ENCODE measurements at places on chromosomes 11 and 22.

- peak; percentile 82 for DNase-seq
Observed at GRCh38 chr22:31347251-31348008, 1.3 kb upstream of the PATZ1 start.

GRCh38 chr22:35727436-35727835, 9.8 kb downstream of the APOL5 start:
- DNase-seq = no peak

GRCh38 chr22:44620129-44620840, 81.7 kb upstream of the PRR5 start:
- peak; percentile 89 for DNase-seq

DNA sequence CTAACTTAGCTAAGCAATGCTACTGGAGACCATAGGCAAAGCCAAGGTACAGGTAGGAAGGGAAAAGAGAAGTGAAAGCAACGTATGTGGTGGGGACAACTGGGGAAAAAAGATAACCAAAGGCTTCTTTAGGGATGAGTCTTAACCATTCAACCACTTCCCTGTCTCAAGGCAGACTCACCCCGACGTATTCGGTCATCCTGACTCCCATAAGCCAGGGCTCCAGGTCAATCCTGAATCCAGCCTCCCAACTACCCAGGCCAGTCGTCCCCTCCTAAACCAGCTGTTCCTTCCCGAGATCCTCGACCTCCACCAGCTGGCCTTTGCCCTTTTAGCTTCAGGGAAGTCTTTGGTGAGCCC, 330 bp downstream of the ACP2 start:
- DNase-seq = no peak

DNA sequence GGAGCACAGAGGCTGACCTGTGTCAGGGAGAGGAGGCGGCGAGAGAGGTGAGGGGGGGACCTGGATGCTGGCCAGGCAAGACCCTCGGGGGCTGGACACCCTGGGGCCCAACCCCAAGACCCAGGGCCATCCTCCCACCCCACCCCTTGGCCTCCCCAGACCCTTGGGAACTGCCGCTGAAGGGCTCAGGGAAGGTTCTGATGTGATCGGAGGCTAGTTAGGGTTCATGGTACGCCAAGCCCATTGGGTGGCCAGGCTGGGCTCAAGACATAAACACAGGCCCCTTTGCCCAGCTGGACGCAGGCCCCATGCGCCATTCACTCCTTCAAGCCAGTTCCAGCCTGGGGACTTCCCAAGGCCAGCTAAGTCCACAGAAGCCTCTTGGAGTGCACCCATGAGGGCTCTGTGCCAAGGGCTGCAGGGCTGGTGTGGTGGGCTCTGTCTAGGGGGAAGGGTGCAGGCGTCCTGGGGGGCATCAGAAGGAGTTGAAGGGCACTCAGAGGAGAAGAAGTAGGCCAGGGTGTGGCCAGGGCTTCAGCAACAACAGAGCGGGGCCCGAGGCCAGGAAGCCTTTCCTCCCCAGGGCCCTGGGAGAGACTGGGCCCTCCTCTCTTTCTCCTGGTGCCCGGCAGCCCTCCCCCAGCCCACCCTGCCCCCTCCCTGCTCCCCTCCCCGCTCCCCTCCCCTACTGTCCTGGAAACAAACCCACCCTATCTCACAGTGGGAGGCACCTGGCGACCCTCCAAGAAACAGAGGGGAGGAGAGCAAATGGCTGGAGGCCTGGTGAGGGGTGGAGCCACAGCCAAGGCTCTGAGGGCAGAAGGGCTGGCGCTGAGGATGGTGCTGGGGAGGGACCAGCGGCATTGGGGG, 12.9 kb downstream of the TSPAN32 start:
- DNase-seq = peak; percentile 93

GRCh38 chr22:29083933-29084591, 11.2 kb downstream of the KREMEN1 start:
- DNase-seq = no peak

GRCh38 chr22:23419171-23419570, 160.9 kb downstream of the IGLL1 start:
- DNase-seq = no peak

- DNase-seq = no peak
Observed at GRCh38 chr22:39923696-39924095, 22.8 kb downstream of the GRAP2 start.

- DNase-seq = peak; percentile 99
Observed at GRCh38 chr11:72080326-72081183, at the start of the genes LRRC51 and NUMA1. Gene LRRC51 (plus strand): TSS chr11:72080850. CDS start chr11:72089084, 8,234 bp downstream. Gene NUMA1 (minus strand): TSS chr11:72080542. CDS start chr11:72035943, 44,599 bp downstream.

DNA sequence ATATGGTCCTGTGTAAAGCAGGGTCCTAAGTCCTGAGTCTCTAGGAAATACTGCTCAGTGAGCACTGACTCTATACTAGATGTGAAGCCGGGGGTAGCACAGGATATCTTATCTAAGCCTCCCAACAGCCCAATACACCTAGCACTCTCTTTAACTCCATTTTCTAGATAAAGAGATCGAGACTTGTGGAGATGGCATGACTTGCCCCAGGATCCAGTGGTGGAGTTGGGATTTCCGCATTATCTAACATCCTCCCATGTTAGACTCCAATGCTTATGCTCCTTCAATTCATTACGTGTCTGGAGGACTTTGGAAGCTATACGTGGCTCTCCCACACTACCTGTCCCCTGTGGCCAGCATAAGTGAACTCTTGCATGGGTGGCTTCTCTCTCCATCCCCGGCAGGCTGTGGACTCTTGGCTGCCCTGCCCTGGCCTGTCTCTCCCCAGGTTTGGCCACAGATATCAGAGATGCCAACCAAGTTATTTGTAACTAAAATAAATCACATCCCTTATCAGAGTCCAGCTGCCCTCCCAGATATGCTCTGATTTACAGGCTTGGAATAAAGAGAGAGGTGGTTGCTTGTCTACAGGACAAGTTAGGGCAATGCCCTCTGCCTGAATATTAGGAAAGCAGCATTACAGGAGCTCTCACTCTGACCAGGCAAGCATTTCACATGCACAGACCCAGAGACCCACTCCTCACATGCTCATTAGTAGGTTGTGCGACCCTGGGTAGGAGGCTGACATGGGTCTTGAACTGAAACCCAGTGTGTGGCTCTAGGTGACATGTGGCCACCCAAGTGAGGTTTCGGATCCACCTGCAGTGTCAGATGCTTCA, 4.5 kb downstream of the CD44 start:
- DNase-seq = no peak

GRCh38 chr11:19625438-19625837, 87.2 kb upstream of the NAV2 start:
- DNase-seq = no peak

All from aorta (tissue), 5 donors.